Stimulated activated CD4-positive, alpha-beta T cell treated with anti-CD3 and anti-CD28 coated beads, Interleukin-1b, Interleukin-23, amount 100 ng/mL, for 48 hours (primary cell): ENCODE measurements at places on chromosomes 2 and 18.
A peak's percentile ranks its signal among the peaks of the same experiment; 100 is the strongest.

DNA sequence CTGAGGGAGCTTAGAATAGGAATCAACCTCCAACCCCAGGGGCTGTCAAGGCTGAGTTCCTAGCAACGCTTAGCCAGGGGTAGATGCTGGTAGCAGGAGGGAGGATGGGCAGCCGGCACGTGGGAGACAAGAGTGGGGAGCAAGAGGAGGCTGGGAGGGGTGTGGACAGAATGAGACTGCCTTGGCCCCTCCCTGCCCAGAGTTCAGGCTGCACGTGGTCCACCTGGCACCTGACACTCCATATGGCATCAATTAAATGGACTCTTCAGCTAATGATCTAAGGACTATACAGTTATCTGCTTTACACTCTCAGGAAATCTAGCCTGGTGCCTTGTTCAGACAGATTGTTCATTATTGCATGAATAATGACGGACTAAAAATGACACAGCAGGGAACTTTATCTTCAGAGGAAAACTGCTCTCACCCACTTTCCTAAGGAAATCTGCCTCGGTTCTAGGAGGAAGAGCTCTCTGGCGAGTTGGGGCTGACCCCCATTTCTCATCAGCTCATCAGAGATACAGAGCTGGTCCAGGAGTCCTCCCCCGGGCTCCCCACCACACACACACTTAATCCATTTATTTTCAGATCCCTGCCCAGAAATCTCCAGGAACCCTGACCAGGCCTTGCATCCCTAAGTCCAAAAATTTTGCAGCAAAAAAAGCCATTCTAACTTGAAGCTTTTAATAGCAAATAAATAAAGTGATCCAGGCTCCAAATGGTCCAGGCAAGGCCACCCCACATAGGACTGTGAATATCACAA lies 102.1 kb upstream of the CDC42EP3 start:
- no peak for DNase-seq

DNA sequence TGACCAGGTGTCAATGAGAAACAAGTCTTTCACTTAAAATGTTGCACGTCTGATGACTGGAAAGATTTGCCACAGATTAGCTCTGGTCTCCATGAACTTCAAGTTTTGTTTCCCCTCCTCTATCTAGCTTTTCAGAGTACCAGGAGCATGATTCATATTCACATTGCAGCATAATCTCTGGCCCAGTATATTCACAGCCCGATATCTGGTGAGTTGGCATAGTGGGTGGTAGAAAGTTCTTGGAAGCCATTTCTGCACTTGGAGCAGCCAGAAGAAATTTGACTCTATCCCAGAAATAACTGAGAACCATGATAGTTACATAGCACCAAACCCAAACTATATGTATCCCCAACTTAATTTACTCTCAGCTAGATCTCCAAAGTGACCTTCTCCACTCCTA lies 503.9 kb downstream of the PID1 start:
- no peak for DNase-seq

DNA sequence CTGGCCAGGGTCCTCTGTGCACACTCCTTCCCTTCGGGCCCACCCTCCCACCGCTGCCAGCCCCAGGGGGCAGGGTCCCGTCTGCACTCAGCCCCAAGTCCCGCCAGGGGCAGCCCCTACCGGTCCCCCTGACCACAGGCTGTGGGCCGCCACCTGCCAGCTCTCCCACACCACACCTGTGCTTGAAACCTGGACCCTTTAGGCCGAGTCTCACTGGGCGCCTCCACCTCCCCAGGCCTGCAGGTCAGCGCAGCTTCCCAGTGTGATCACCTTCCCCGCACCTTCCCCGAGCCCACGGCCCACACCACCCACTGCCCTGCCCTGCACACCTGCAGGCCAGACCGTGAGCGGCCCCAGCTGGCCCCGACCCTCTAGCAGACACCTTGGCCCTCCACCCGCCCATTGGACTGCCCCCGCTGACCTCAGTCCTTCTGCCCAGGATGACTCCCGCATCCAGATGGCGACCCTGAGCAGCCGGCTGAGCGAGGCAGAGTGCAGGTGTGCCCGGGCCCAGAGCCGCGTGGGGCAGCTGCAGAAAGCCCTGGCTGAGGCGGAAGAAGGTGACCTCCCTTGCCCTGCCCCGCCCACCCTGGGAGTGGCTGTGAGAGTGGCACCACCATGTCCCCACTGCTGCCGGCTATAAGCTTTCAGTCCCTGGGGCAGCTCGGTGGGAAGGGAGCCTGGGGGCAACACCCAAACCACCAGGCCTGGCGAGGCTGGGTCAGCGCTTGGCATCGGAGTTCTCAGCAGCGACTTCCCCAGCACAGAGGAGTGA lies 31.3 kb upstream of the SNED1 start:
- no peak for DNase-seq

DNA sequence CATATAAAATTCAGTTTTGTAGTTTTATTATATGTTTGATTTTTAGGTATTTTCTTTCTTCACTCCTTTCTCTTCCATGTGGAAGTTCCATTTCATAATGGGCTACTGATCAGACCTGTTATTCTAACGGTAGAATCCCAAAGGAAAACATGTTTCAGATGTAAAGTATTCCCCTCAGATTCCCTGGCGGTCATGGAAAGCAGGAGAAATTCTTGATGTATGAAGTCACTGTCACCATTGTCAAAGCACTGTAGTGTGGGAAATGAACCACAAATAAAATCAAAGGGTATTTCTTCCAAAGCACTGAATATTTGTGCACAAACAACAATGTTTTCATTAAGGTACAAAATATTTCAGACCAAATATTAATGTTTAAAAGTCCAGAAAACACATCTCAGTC lies 237.3 kb upstream of the KLHL14 start:
- no peak for DNase-seq

GRCh38 chr2:132557694-132558093 lies 112.3 kb downstream of the LYPD1 start:
- DNase-seq = no peak

- DNase-seq = no peak
Measured at GRCh38 chr2:60465736-60466135, 87.7 kb downstream of the BCL11A start.

DNA sequence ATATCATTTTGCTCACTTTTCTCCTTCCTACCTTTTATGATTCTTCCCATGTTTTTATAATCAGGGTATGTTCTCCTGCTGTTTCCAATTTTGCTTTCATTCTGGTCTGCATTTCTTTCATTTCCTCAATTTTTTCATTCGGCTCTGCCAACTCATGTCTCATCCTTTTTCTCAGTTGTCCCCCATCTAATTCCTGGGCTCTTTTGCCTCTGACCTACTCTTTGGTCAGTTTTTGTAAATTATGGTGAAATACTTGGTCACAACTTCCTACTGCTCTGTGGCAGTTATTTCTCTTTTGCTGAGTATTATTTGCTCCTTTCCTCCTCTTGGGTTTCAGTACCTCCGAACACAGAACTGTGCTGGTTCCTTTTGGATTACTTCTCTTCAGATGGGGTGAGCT lies 27.5 kb downstream of the MYO7B start:
- no peak for DNase-seq

GRCh38 chr2:155498106-155498505 lies 799.6 kb downstream of the KCNJ3 start:
- no peak for DNase-seq

DNA sequence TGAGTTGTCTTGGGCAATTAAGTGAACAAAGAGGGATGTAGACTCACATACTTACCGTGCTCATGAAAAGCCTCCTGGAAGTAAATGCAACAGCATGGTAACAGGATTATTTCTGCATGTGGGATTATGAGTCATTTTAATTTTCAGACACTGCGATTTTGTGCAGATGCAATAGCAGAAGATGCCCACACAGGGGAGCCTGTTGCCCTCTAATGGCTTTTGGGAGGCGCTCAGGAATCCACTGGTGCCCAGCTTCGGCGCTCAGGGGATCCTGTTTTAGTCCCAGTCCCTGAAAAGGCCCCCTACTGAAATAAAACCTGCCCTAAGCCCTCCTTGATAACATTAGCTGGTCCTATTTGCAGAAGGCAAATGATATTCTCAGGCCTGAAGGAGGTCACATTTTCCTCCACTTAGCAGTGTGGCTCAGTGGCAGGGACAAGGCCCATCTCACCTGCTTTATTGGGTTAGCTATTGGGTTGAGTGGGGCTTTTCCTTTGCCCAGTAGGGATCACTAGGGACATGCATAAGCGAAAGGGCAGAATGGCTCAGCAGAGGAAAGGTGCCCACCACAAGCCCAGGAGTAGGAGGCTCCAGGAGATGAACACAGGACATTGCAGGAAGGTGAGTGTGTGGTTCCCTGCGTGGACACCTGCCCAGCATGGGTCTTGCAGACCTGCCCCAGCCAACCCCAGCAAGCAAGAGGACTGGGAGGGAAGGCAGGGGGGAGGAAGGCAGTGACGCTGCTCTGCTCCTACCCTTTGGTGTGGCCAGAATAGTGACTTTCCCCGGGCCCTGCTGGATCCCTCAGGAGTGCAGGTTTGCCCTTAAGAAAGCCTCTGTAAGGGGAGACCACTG lies 26.5 kb upstream of the KCNS3 start:
- DNase-seq = peak; percentile 42

GRCh38 chr18:49585781-49586663 lies 24.2 kb downstream of the LIPG start:
- DNase-seq = no peak

DNA sequence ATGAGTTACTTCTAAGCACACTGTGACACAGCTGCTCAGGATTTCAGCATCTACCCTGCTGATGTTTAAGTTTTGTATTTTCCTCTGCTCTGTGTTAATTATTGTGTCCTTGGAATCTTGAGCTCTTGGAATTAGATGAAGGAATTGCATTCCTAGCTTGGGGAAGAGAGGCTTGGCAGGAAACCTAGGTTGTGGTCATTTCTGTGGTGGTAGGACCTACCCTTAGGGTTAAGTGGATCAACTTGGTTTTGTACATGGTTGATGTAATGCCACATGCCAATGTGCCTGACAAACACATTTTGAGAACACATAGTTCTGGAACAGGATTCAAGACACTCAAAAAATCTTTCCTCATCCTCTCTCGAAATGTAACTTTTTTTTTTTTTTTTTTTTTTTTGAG lies 264.5 kb upstream of the MEX3C start:
- DNase-seq = no peak
